Activated CD4-positive, alpha-beta T cell treated with anti-CD3 and anti-CD28 coated beads, Interleukin-2, Interleukin-4, amounts not matched to agents 100 ng/mL and 50 ng/mL, durations not matched to agents 16 hours and 8 hours (primary cell): ENCODE measurements at places on chromosomes 3 and 15.
A peak's percentile ranks its signal among the peaks of the same experiment; 100 is the strongest.

DNA sequence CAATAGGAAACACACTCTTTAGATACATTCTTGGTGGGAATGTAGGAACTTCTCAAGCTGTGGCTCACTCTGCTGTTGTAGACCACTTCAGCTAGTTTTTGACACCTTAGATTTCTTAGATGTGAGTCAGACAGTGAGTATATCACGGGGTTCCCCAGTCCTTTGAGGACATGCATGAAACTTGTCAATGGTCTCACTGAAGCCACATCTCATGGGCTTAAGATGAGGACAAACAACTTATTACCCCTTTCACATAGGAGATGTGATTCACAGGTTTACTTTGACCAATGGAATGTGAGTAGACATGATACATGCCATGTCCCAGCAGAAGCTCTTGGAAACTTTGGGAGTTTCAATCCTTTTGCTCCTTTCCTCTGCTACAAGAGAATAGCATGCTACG is 325.5 kb downstream of the CHST2 start:
- peak; percentile 25 for DNase-seq

- no peak for DNase-seq
Measured at GRCh38 chr3:162193148-162194095, 696.8 kb downstream of the OTOL1 start.

DNA sequence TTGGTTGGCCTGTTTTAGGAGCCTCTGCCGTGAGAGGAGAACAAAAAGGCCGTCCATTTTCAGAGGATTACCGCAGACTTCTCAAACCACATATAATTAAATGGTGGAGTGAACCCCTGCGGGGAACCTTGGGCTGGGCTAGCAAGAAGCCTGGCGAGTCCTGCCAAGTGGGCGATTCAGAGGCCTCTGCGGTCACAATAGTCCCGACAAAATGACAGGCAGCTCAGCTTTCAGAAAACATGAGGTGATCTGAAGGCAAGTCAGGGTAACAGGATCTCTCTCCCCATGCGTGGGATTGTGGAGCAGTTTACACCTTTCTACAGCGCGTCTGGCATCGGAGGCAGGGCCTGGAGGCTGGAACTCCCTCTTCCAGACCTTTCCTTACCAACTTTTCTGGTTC is 134.8 kb downstream of the ASB7 start:
- DNase-seq, result no peak

DNA sequence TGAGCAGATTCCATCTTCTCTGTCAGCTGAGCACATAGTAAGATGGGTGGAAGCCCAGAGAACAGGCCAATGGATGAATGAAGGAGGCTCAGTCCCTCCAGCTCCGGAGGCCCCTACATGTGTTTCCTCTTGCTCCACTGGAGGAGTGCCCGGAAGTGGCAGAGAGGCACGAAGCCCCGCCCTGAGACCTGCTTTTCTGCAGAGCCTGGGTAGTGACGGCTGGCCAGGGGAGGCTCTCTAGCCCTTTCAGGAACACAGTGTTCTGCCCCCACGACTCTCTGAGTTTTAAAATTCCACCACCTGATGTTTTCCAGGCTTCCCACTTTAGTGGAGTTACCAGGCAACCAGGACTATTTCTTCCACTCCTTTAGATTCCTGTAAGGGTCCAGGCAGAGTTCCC is 149.4 kb upstream of the SLC6A11 start:
- DNase-seq, result no peak

DNA sequence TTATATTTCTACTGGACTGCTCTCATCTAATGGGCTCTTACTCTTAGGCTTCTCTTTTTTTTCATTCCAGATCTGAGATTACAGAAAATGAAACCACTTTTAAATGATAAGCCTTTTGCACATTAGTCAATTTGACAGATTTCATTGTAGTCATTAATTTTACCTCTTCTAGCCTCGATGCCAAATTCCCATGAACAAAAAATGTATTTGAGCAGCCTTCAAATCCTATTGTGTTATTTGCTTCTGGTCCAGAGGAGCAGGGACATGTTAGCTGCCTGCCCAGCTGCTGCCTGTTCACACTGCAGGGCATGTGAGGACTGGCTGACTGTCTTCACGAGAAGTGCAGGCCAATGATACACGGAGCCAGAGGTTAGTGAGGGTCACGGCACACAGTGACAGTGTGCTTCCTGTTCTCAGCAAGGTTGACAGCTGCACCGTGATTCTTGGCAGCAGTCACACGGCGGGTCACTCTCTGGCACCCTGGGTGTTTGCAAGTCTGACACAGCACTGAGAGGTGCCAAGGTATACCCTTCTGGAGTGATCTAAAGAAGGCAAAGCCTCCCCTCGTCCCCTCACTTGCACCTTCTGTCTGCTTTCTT is 40.8 kb downstream of the KAT2B start:
- DNase-seq, result peak; percentile 36

DNA sequence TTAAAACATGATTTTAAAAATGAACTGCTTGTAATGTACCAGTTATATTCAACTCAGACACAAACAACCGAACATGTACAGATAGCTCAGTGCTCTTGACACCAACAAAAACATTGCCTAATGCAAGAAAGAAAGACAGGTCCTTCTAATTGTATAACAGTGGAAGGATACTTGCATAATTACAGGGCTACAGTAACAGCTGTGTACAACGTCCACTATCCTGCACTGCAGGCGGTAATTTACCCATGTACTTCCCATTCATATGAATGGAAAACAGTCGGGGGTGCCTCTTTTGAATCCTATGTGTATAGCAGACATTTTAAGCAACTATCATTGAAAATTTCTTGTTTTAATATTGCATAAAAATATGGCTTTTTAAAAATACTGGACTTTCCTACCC is 41.1 kb upstream of the PLSCR5 start:
- DNase-seq, result no peak
